Stimulated activated CD4-positive, alpha-beta T cell treated with anti-CD3 and anti-CD28 coated beads, TNF-alpha, amount 100 ng/mL, for 4 hours (primary cell): ENCODE measurements at places on chromosomes 4 and X.

- DNase-seq, result no peak
Observed at GRCh38 chrX:15854080-15854655, 445 bp downstream of the AP1S2 start.

GRCh38 chrX:52261125-52261462 is 76.4 kb downstream of the MAGED4 start:
- no peak for DNase-seq

DNA sequence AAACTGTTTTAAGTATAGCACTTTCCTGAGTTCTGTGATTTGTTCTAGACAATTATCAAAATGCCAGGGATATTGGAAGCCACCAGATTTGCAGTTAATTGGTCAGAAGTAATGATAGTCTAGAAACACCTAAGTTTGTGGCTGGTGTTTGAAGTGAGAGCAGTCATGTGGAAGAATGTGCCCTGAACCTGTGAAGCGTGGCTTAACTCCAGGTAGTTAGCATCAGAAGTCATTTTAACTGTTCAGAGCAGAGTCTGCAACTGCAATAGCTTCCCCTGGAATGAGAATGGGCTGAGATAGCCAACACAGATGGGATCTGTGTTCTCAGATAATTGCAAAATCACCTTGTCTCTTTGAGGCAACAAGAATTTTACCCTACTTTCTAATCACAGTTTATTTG is 255.1 kb upstream of the GK2 start:
- no peak for DNase-seq

DNA sequence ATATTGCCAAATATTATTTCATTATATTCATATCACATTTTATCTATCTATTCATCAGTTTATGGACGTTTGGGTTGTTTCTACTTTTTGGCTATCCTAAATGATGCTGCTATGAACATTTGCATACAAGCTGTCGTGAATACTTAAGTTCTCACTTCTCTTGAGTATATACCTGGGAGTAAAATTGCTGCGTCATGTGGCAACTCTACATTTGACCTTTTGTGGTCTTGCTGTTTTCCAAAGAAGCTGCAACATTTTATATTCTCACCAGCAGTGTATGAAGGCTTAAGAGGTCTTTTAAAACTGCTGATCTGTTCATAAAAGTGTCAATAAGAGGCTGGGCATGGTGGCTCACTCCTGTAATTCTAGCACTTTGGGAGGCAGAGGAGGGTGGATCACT is 5.8 kb downstream of the PYURF start:
- no peak for DNase-seq

DNA sequence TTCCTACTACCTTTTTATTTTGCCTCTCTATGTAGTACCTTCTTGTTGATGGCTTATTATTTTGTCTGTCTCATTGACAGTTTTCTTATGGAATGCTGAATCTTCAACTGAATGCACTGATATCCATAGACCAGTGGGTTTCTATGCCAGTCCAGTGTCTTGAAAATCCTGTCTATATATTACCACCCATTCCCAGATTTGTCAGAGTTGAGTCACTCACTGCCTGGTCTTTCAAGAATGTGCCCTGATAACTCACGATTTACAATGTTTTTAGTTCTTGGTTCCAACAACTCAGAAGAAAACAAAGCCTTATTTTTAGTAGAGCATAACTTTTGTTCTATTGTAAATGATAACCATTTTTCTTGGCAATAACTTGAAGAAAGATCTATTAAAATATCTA is 606.0 kb upstream of the PITX2 start:
- DNase-seq, result no peak

GRCh38 chrX:85504381-85504780 is 124.9 kb upstream of the POF1B start:
- no peak for DNase-seq

DNA sequence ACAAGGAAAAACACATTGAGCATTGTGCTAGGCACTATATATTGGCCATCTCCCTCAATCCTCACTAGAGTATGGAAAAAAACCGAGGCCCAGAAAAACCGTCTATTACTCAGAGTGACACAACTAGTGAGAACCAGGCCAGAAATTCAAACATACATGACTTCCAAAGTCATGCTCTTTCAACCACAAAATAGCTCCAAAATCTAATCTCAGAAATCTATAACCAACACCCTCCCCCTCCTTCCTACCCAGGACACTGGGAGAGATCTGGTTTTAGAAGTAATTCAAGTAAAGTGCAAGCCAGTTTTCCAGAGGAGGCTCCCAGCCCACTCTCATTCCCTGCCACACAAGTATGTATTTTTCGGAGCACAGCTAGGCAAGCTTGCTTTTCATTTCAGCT is 7.6 kb downstream of the HS3ST1 start:
- no peak for DNase-seq

GRCh38 chr4:73815145-73815544 is 21.3 kb upstream of the CXCL6 start:
- DNase-seq, result no peak

- no peak for DNase-seq
Observed at GRCh38 chr4:141905751-141906150, 269.4 kb downstream of the IL15 start.

GRCh38 chrX:153526042-153526441 is 8.6 kb downstream of the ATP2B3 start:
- no peak for DNase-seq

DNA sequence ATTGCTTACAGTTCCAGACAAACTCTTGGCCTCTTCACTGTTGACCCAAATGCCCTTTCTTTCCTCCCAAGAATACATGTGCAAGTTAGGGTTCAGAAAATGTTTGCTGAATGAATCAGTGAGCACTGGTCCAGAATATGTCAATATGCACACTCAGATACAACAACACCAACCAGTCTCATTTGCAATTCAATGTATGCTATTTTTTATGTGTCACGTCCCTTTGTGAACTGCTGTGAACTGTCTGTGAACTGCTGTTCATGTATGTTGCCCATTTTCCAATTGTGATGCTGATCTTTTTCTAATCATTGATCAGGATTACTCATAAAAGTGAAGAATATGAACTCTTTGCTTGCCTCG is 17.8 kb downstream of the GAB3 start:
- DNase-seq, result no peak

DNA sequence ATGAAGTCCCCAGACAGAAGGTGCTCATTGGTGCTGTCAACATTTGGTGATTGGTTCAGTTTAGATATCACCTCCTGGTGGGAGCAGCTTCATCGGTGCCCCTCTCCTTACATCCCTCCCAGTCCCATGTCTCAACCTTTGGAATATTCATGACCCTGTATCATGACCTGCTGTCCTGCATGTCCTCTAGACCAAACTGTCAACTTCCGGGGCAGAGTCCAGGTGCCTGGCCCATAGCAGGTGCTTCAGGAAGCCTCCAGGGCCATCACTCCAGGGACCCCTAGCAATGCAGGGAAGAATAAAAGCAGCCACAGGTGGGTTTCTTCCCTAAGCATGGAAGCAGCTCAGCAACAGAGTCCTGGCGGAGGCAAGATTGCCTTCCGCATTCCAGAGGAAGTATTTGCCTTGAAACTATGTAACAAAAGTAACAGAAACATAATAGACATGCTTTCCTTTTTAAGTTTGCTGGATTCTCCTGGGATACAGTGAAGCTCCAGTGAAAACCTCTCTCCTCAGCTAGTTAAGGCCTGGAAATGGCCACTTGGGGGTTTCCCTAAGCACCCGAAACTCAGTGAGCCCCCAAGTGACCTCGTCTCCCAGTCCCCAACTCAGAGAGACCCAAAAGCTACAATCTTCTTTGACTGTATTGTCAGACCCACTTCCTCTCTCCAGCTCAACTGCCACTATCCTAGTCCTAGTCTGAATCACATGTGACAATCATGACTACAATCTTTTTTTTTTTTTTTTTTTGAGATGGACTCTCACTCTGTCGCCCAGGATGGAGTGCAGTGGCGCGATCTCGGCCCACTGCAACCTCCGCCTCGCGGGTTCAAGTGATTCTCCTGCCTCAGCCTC is 1.3 kb upstream of the ATP6AP1 start:
- no peak for DNase-seq

DNA sequence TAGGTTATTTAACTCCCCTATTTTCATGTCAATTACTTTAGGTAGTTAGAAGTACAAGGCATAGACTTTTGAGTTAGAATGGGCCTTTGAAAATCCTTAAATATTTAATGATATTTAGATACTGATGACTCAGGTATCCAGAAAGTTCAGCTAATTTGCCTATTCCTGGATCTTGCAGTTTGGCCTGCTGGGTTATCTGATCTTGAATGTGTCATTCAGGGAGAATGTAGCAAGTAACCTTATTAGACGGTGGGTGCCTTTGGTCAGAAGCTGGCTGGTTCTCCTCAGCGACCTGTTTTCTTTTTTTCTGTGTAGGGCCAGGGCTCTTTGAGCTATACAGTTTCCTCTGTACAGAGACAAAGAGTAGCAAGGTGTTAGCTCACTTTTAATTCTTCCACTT is 42.0 kb downstream of the MTM1 start:
- DNase-seq, result no peak
